Cerebellar cortex (tissue), 1 donor: ENCODE measurements at places on chromosomes 4 and X.

- no peak for DNase-seq
These were observed 121.9 kb upstream of the SMIM10 start for GRCh38 chrX:134868771-134869495.

DNA sequence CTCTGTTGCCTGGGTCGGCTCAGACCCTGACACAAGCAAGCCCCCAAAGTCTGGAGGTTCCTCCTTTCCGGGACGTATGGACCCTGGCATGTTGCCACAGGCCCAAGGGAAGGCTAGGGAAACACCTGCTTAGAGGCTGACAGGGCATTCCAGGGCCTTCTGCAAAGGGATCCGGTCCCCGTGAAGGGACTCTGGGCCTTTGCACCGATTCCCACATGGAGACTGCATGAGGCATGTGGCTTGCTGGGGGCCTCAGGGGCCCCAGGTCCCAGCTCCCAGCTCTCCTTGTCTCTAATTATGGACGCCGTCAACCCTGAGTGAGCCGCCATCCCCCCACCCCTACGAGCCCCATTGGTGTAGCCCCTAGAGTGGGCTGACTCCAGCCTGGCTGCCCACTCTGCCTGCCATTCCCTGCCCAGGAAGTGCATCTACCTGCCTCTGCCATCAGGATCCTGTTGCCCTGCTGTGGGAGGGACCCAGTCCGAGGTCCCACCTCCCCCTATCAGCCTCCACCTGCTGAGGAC is 4.2 kb upstream of the RGS12 start:
- DNase-seq: no peak

- DNase-seq: no peak
These were observed 239.5 kb downstream of the KCNIP4 start for GRCh38 chr4:21709031-21709430.

DNA sequence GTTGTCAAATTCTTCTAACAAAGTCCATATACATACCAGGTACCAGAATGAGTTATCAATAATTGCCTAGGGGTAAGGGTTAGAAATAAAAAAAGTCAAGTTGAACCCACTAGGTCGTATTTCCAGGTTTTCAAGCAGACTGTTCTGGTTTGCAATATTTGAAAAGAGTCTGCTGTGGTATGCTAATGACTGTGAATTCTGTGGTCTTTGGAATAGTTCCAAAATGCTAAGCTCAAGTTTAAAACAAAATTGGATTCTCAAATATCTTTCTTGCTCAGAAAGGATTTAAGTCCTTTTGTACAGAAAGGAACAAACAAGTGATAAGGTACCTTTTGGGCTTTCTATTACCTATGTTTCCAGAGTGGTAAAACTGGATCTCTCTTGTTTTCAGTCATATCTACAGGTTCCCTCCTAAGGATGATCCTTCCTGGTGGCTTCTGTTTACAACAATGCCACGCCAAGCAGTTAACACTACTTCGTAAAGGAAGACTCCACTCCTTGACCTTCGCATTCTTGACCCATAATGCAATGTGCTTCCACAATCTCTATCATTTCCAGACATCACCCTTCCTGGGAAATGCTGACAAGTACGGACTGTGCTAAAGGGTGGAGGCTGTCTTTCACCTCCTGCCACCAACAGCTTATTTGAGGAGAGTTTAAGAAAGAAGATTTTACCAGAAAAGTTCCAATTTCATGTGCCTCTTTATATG is 531.7 kb upstream of the FTHL17 start:
- no peak for DNase-seq

DNA sequence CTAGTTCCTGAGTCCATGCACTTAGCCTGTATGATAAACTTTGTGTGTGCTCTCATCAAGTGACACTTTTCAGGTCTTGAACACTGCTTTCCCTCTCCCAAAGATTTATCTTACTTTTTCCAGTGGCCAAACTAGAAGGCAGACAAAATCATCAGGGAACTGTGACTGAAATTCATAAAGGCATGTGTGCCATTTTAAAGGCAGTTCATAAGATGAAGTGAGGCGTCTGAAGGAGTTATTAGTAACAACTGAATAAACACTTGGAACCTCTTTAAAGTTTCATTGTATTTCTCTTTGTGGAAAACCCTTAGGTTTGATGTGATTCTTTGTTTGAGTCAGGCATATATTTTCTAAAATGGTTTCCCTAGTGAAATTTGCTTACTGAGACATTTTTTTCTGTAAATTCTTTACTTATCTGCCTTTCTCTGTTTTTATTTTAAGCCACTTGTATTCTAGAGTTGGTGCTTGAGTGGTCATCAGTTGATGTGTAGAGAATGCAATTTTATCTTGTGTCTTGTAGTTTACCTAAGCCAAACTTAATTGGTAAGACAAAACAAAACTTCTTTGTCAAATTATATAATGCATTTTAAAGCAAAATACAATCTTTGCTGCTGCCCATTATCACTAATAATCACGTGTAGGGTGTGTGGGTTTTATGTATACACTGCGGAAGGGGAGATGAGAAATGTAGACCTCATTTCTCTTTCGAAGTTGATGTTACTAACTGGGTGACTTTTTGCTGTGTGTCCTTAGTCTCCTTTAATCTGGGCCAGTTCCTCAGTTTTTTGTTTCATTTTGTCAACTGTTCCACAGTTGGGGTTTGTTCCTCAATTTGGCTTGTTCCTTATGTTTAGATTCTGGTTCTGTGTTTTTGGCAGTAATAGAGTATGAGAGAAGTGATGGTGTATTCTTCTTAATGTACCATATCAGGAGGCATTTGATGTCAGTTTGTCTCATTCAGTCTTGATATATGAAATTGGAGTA is 56.8 kb downstream of the RBPJ start:
- DNase-seq: no peak

GRCh38 chr4:162891788-162892707 is 274.6 kb downstream of the NAF1 start:
- DNase-seq: no peak
